Fibroblast of skin of right quadriceps (primary cell): ENCODE measurements at places on chromosomes 7 and 10.

GRCh38 chr7:20862554-20862953 lies 75.9 kb upstream of the SP8 start:
- DNase-seq: no peak

DNA sequence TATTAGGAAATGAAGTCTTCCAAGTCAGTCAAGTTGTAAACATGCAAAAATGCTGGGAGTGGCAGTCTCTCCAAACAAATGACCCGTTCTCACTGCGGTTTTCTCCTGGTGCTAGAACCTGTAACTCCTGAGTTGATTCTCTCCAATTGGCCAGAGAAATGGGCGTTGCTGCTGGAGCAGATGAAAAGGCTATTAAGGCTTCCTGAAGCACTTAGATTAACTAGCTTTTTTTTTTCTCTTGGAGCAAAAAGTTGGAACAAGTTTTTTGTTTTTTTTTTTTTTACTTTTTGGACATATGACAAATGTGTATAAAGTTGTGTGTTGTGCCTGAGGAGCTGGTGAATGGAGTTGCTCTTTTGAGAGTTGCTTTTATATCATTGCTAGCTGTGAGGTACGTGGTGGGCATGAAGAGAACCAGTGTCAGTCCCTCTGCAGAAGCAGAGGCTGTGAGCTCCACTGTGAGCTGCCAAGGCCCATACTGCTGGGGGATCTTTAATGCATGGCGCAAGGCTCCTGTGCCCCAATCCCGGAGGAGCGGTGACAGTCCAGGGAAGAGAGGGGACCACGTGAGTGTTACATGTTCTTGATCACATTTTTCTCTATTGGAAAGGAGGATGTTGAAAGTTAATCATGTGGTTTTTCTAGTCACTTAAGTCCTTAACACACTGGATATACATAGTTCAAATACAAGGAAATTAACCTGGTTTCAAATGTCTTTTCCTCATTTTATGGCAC lies 393.6 kb upstream of the GALNT17 start:
- DNase-seq: peak; percentile 51

DNA sequence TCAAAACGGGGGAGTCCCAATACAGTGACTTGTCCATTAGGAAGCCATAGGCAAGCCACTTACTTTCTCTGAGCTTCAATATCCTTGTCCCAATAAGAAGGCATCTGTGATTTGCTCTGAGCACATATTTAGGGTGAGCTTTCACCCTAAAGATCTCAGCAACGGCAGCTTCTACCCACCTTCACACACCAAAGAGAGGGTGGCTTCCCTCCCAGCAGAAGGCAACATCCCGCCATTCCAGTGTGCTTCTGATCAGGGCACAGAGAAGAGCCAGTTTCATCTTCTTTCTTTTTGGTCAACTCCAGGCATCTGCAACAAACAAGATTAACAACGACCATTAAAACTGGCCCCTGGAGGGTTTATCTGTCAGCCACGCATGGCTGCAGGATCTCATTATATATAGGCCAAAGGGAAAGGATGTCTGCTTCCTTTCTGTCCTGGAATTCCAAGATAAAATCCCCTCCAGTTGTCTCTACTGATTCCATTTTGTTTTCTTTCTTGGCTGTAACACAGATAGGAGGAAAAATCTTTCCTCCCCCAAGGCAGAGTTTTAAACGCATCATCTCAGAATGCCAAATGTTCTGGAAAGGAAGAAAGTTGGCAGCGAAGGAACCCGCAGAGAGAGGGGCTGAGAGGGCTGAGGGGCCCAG lies 491 bp upstream of the SH2D4B start:
- no peak for DNase-seq

DNA sequence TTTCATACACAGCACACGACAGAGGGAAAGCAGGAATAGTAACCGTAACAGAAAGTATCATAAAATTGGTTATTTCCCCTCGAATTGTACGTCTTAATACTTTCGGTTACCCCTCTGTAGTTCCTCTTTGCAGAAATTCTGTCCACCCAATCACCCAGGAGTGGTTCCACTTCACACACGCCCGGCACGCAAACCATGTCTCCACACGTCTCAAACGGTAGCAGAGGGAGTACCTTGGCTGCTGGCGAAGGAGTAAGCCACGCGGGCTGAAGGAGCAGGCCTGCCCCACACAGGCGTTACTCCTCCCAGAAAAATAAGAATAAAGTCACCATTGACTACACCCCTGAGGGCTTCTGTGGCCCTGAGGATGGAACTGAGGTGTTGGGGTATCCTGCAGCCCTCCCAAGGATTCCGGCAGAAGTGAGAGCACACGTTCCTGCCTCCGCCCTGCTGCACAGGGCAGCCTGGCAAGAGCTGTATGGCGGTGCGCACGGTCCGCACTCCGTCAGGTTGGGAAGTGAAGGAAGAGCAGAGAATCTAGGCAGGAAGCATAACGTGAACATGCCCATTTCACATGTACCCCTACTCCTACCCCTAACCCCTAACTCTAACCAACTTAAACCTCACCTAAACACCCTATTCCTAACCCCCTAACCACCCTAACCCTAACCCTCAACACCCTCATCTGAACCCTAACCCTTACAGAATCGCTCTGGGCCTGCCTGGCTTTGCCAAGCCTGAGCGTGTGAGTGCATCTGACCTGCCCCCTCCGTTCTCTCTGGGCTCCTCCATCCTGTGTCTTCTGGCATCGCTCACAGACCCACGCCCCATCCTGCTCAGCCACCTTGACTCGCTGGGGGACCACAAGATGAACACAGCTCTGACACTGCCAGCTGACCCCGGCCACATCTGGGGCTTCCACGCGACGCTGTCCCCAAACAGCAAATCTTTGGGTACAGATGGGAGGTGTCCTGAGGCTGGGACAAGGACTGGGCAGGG lies 18.2 kb downstream of the GPR146 start:
- DNase-seq: no peak

- DNase-seq: no peak
Measured at GRCh38 chr7:28939367-28939766, 18.8 kb downstream of the TRIL start.

GRCh38 chr7:142450695-142451094 lies 192.8 kb upstream of the PRSS58 start:
- DNase-seq: no peak

GRCh38 chr7:142864980-142865747 lies 10.3 kb downstream of the EPHB6 start:
- no peak for DNase-seq

- no peak for DNase-seq
Measured at GRCh38 chr7:6379886-6380285, 67.9 kb downstream of the DAGLB start.

DNA sequence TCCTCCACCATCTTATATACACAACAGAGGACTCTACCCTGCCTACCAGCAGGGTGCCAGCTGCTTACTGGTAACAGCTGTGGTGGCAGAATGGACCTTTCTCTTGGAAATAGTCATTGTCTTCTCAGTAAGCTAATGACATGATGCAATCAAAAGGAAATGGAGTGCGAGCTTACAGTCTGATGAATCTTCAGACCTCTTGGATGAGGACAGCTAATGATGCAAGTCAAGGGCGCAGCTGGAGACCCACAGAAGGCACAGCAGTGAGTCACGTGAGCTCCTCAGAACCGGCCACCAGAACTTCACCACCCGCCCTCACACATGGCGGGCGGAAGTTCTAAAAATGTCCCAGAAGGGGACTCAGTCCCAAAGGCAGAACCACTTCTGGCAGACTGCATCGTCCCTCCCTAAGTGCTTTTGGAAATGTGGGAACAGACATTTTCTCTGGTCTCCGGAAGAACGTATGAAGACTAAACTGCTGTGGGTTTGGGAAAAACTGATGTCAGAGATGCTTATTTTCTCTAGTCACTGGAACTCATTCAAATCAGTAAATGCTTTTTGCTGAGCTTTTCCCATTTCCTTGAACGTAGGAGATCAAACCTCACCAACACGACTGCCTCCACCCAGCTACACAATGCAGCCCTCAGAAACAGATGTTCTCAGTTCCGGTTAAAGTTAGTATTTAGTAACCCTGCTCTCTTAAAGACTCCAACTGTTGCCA lies 96.4 kb downstream of the FAS start:
- DNase-seq: peak; percentile 97

DNA sequence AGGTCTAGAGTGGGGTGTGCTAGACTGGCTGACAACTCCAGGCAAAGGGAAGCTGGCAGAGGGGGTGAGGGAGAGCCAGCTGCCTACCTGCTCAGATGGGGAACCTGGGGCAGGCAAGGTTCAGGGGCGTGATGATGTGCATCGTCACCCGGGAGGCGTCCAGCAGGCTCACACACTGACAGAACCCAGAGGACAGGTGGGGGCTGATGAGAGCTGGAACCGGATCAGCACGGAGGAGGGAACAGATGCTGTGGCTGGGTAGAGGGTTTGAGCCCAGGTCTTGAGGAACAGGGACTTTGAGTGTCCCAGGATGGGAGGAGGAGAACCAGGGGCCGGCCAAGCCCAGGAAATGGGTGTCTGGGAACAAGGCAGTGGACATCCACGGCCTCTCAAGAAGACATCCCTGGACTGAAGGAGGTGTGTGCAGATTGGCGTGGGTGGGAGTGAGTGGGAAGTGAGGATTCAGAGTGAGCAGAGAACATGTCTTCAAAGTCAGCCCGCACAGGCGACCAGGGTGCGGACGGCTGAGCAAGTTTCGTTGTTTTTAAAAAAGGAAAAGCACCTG lies 3.9 kb downstream of the RASGEF1A start:
- DNase-seq: no peak

DNA sequence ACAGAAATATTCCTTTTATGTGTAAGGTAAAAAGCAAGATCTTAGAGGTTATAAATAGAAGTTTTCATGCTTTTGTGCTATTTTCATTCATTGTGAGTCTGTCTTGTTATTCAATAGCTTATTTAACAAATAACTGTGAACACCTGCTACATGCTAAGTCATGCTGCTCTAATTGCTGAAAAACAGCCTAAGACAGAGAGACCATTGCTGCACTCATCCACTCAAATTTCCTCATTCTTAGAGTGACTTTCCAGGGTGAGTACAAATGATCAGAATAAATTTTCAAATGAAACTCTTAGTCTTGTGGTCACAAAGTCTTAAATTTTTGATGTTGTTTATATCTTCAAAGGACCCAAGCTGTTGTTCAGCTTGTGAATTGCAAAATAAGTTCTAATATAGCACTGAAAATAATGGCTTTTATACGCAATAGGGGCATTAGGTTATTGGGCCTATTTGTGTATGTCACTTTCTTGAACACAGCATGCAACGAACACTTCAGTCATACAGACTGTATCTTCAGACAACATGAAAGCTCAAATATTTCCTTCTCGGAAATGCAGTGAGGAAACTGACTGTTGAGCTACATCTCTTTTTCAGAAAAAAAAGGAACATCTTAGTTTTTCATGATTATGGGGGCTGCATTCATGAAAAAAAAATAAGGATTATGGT lies 247.9 kb upstream of the PCDH15 start:
- no peak for DNase-seq

- no peak for DNase-seq
Measured at GRCh38 chr10:115525141-115525540, 432.0 kb downstream of the ATRNL1 start.

GRCh38 chr10:88243836-88244730 lies 339.0 kb downstream of the RNLS start:
- DNase-seq: no peak

- peak; percentile 90 for DNase-seq
Measured at GRCh38 chr10:4512671-4513240, 313.3 kb upstream of the AKR1E2 start.

DNA sequence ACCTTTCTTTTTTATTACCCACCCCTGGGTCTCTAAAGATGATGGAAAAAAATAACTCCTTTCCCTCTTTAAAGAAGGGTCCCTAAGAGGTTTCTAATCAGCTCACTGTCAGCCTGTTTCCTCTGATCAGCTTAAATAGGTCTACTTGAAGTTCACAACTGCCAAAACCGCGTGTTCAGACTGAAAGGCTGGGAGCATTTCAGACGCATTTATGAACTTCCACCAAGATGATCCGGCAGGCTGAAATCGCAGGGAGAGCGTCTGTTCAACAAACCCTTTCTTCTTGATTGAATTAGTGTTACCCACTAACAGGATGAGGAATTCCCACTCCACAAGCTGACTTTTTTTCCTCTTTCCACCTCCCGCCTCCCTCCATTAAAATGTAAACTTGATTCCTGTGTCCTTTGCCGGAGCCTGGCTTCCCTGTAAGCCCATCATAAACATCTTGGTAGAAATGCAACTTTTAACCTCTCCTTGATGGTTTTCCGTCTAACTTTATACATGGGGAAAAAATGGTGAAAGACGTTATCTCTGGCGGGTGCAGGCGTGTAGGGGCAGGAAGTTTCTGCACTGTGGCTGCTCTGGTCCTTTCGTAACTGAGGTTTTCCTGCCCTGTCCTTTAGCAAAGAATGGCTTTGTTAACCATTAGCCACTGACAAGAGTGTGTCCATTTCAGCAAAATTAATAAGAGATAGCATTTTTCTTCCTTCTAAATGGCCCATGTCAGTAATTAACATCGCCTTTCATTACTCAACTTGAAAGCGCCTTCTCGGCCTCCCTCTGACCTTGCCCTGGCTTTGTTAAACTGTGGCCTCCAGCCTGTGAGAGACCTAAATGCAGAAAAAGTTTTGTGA lies 130.7 kb downstream of the BAMBI start:
- no peak for DNase-seq

DNA sequence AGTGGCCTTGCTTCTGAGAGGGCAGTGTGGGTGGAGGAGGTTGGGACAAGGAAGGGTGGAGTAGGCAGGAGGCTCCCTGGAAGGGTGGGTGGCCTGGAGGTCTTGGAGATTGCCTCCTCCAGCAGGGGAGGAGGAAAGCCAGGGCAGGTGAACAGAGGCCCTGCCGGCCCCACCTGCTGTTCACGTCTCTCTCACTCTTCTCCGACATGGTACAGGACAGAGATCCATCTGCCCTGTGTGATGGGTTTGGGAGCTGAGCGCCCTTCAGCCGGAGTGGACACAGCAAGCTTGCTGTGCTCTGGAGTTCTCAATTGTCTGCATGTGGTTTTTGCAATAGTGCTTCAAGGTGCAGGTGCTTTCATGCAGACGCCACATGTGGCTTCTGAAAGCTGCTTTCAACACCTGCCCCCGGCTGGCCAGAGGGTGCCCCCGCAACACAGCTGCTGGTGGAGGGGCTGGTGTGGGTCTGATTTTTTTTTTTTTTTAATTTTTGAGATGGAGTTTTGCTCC lies 82.8 kb upstream of the GNA12 start:
- DNase-seq: no peak

GRCh38 chr7:154178895-154179294 lies 126.7 kb downstream of the DPP6 start:
- DNase-seq: no peak

DNA sequence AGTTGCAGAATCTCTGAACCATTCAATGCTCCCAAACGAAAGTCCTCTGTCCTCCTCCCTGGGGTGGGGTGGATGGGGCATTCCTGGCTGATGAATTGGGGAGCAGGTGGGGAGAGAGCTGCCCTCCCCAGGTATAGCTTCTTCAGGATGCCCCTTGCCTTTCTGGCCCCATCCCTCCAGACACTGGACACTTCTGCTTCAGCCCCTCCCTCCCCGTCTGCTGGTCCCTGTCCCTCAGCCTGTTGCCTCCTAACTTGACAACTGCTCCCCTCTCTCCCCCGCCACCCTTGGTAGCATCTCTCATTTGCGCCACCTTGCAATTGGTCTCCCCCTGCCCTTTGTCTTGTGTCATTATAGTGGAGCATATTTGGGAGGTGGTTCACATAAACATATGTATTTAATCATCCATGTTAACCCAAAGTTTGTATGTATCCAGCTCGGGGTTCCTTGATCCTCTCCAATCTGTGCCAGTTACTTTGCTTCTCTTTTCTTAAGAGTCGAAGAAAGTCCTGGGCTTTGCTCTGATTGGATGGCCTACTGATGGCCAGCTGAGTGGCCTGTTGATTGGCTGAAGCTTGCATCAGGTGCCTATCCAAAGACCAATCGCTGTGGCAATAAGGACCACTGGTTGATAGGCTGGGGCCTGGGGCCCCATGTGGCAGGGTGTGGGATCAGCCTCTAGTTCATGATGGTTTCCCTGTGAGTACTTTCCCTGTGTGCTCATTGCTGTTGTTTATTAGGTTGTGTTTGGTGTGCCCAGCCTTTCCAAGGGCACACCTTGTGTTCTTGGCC lies 4.0 kb upstream of the GCK start:
- no peak for DNase-seq
